Left hindlimb (tissue), 1 donor: ENCODE measurements at places on chromosomes 3 and 15.

DNA sequence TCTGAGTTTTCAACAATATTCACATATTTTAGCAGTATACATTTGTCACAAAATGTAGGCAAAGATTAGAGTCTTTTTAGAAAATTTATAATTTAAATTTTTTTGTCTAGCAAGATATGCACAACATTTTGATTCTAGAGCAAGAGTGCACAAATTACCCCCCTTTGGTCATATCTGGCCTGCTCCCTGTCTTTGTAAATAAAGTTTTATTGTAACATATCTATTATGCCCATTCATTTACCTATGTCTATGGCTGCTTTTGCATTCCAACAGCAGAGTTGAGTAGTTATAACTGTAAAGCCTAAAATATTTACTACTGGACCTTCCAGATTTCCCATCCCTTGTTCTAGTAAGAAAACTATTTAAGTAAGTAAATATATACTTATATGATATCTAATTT is 430.7 kb downstream of the EDEM1 start:
- DNase-seq: no peak

- peak; percentile 79 for DNase-seq
These were observed 300.5 kb downstream of the ADAMTS17 start for GRCh38 chr15:100041127-100041828.

DNA sequence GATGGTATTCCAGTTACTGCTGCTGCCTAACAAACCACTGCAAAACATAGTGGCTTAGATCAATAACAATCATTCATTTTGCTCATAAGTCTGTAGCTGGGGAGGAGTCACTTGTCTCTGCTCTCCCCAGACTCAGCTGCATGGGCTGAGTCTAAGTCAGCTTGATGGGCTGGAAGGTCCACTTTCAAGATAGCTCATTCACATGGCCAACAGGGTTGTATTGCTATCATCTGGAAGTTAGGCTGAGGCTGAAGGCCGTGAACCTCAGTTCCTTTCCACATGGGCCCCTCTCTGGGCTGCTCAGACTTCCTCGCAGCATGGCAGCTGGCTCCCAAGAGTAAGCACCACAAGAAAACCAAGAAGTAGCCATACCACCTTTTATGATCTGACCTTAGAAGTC is 28.7 kb upstream of the BFSP2 start:
- no peak for DNase-seq

- no peak for DNase-seq
These were observed 94.9 kb downstream of the MFSD1 start for GRCh38 chr3:158896729-158897128.

GRCh38 chr15:68436680-68437079 is 4.7 kb upstream of the ITGA11 start:
- DNase-seq: no peak

GRCh38 chr15:38609097-38609738 is 44.6 kb upstream of the RASGRP1 start:
- DNase-seq: no peak

- peak; percentile 37 for DNase-seq
These were observed 35.2 kb downstream of the GRK7 start for GRCh38 chr3:141798448-141798845.

GRCh38 chr15:86044981-86045380 is 34.7 kb upstream of the AGBL1 start:
- DNase-seq: no peak

DNA sequence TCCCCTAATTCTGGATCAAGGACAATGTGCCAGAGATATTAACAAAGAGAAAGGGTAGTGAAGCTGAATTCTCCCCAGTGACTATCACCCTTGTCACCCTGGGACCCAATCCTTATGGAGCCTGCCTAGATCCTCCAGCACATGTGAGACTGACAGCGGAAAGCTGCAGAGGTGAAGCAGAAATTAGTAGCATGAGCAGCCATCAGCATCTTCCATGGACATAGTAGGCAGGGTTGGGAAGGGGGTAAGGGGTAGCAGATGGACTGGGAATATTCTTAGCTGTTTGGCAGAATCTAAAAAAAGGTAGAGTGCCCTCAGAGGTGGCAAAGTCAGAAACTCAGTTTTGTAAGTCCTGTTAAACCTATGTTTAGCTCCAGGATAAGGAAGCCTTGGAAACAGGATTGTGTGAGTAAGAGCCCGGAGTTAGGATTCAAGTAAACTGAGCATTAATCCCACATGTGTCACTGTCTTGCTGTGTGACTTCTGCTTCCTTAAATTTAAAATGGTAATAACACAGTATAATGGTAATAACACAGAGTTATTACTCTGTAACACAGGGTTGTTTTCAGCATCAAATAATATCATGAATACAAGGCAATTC is 14.5 kb downstream of the GOLIM4 start:
- no peak for DNase-seq

DNA sequence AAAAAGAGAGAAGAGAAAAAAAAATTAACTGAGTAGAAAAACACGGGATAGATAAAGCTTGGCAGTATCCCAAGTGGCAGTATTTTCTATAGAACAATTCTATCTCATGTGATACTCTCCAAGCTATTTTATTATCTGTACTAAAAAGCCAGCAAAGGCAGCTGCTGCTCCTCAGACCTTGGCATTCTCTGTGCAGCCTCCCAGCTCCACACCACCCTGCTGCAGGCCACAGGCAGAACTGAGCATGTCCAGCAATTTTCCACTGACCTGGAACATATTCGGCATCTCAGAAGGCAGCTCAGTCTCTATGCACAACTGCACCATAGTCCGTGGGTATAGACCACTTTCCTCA is 1161.4 kb downstream of the IGSF11 start:
- peak; percentile 27 for DNase-seq

DNA sequence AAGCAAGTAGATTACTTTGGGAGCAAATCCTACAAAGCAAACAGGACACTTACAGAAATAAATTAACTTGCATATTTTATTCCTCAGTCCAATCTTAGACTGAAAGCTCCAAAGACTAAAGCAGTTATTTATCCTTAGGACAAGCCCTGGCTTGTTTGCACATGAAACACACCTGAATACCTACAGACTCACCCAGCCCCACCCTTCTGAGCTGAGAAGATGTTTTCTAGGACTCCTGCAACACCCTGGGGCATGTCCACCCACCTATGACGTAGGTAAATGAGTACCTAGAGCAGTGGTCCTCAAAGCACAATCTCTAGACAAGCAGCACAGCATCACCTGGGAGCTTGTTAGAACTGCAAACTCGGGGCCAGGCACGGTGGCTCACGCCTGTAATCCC is 80.8 kb downstream of the ANXA2 start:
- DNase-seq: no peak

DNA sequence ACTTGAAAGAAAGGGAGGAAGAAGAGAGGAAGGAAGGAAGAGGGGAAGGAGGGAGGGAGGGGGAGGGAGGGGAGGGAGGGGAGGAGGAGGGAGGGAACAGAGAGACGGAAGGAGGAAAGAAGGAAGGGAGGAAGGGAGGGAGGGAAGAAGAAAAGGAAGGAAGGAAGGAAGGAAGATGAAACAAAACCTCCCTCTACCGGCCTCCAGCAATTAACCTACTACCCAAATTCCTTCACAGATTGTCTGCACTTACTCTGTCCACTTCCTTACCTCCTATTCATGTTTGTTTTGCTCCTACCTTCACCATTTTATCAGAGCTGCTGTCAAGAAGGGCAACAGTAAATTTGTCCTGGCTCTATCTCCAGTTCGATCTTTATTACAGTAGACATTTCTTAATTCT is 44.6 kb upstream of the BCL6 start:
- no peak for DNase-seq

DNA sequence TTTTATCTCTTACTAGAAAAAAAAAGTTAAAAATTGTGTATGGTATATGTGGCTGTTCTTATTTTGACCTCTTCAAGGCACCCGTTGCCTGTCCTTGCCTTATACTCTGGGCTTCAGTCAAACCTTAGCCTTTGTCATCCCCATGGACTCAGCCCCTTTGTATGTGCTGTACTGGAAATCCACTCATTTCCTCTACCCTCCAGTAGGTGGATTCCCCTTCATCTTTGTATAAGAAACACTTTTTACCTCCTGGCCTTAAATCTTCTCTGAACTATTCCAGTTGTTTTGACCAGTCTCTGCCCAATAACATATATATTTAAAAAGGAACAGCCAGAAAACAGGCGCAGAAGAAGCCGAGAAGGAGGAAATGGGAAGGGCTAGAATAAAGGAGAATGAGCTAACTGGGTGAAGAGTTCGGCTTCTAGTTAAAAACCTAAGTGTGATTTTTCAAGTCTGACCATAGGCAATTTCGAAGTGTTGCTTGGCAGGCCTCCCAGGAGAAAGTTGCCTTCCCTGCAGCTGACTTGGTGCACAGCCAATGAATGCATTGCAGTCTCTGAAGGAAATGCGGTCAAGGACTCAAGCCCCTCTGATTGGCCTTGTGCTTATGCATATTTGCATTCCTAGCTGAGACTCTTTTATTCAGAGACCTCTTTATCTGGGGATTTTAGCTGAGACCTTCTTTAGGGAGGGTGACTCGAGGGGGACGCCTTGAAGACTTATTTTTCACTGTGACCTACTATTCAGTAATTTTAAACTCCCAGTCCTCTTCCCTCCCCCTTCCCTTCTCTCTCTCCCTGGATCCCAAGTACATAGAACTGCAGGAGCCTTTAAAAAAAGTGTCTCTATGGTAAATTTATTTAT is 277.4 kb downstream of the ROBO1 start:
- DNase-seq: peak; percentile 82

- no peak for DNase-seq
These were observed 21.1 kb downstream of the DZIP3 start for GRCh38 chr3:108610651-108611050.

GRCh38 chr3:43735618-43736017 is 44.9 kb downstream of the ABHD5 start:
- no peak for DNase-seq

GRCh38 chr15:54810031-54810430 is 386.7 kb downstream of the RSL24D1 start:
- no peak for DNase-seq

- DNase-seq: no peak
These were observed 19.8 kb upstream of the ACAD9 start for GRCh38 chr3:128859630-128860029.

DNA sequence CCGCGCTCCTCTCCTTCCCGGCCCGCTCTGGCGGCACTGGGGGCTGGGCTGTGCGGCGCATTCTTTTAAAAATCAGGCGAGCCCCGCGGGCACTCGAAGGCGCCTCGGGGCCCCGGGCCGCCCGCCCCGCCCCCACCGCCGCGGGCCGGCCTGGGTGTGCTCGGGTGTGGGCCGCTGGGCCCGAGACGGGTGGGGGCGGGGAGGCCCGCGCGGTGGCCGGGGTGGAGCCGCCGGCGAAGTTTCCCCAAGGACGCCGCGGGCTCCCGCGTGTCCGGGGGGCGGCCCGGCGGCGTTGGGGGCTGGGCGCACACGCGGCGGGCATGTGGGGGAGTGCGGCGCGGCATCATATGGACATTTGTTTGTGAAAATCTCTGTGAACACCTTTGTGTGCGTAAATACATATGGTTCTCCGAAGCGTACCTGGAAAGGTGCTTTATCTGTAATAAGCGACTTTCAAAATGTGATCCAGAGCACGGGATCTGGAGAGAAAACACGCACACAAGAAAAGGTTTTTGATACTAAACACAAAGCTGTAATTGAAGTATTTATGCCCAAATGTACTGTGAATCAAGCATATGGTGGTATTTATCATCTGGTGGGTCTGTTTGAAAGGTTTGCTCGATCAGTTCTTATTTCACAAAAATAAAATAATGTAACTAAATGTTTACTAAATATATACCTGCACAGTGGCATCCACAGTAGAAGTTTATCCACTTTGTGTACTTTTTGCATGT is 612 bp upstream of the TBL1XR1 start:
- DNase-seq: no peak

- DNase-seq: no peak
These were observed 198.8 kb downstream of the XXYLT1 start for GRCh38 chr3:195071916-195072820.

DNA sequence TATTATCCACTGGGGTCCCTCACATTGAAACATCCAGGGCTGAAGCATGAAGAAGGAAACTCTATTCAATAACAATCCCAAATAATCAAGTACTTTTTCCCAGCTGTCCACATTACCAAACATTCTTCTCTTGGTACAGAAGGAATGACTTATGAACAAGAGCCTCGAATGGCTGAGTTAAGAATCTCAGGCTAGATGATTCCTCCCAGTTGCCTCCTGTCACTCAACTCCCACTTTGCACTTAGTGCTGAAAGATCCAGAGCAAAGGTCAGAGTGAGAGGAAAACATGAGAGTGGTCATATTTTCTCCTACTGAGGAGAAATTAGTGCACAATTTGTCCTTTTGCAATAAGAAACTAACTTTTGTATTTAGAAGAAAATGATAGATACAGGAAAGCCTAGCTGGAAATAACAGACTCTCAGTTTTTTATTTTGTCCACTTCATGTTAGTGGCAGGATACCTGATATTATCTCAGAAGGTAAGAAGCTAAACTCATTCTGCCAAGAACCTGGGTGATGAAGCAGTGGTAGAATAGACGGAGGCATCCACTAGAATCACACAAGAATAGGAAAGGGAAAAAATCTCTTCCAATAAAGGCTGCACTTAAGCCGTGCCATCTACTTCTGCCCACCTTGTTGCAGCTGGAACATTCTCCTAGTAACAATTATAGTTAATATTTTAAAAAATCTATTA is 46.2 kb downstream of the GADL1 start:
- DNase-seq: no peak

DNA sequence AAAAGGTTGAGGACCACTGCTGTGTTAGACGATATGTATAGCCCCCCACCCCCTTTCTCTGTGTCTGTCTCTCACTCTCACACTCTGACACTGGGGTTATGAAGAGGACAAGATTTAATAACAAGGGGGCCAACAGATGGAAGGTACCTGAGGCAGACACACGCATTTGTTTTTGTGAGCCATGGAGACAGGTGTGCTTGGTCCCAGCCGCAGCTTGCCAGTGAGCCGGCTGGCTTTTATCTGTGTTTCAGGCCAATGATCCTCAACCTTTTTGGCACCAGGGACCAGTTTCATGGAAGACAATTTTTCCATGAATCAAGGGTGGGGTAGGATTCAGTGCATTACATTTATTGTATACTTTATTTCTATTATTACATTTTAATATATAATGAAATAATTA is 394.9 kb upstream of the RGMA start:
- DNase-seq: no peak
